ENCODE measurements at places on chromosomes 12 and 14. TPM values are rescaled to one million over a fixed set of nuclear protein-coding genes. Genes with fewer than 3 reads are reported as not detected.

Gene MFAP5
- total RNA-seq = not detected

Gene TPPP2
- total RNA-seq = not detected

Gene CPNE6
- total RNA-seq = not detected

Gene PPP4R4
- total RNA-seq = 1.1 TPM

Gene LHX5
- total RNA-seq = 1.8 TPM

Gene VRTN
- total RNA-seq = not detected

Data from neural crest cell (in vitro differentiated cells).